ENCODE measurements at places on chromosomes 2 and 18.
A peak's percentile ranks its signal among the peaks of the same experiment; 100 is the strongest.

GRCh38 chr2:108573061-108573460 lies 38.8 kb downstream of the LIMS1 start:
- no peak for DNase-seq

GRCh38 chr2:64635976-64636911 lies 17.5 kb downstream of the SERTAD2 start:
- DNase-seq, result peak; percentile 36

GRCh38 chr2:33897741-33898140 lies 298.6 kb upstream of the FAM98A start:
- DNase-seq, result no peak

DNA sequence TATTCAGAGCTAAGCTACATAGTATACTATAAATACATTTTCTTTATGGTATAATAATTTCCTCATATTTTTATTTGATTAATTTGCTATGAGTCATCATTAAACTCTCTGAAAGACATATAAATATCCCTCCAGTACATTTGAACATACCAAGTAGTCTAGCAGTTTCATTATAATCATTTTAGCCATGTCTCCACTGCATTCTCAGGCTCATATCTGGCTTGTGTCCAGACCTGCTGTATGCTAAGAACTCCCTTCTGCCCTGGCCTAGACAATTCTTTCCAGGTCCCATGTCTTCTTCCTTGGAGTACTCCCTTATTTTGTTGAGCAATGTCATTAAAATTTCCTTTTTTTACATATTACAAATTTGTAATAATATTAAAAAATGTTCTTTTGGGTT lies 16.6 kb upstream of the DYNC1I2 start:
- no peak for DNase-seq

GRCh38 chr2:131801210-131801744 lies 273.6 kb downstream of the CCDC74A start:
- DNase-seq, result no peak

DNA sequence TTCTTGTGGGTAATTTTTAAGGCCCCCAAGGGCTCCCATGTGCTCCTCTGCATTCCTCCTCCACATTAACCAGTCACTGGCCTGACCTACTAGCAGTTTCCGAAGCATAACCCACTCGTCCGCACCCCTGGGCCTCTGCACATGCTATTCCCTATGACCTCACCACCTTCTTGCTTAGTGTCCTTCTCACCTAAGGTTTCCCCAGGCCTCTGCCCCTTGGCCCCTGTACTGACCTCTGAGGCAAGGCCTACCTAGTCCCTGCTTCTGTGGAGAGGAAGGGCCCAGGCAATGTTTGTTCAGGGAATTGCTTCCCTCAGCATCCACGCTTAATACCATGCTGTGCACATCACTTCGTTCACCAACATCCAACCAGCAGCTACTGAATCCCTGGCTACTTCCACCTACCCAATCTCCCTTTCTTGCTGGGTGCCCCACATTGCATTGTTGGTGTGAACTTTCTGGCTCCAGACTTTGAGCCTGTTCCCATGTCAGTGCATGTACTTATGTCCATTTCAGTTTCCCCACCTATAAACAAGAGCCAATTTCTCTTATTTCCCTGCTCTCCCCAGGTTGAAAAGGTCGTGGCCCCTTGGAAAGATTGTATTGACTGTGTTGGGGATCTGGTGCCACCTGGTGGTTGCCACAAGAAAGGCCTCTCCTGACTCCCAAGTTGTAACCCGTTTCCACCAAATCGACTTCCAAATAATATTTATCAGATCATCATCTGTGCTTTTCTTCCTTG lies 19.2 kb upstream of the TMEM177 start:
- peak; percentile 58 for DNase-seq

GRCh38 chr2:179677746-179678505 lies 183.5 kb downstream of the ZNF385B start:
- DNase-seq, result no peak

GRCh38 chr2:74553892-74554819 lies at the start of the genes DOK1 and LOXL3:
Gene DOK1, plus strand, starts transcription at chr2:74554720. Its CDS starts 35 bp downstream, at chr2:74554755.
Gene LOXL3, minus strand, starts transcription at chr2:74553942. Its CDS starts 1,308 bp downstream, at chr2:74552634.
- peak; percentile 92 for DNase-seq

- no peak for DNase-seq
These were observed 47.8 kb downstream of the TRAPPC12 start for GRCh38 chr2:3427272-3427671.

GRCh38 chr2:165833156-165833555 lies 39.1 kb upstream of the GALNT3 start:
- no peak for DNase-seq

GRCh38 chr2:187689372-187689771 lies 135.1 kb upstream of the TFPI start:
- DNase-seq, result no peak

DNA sequence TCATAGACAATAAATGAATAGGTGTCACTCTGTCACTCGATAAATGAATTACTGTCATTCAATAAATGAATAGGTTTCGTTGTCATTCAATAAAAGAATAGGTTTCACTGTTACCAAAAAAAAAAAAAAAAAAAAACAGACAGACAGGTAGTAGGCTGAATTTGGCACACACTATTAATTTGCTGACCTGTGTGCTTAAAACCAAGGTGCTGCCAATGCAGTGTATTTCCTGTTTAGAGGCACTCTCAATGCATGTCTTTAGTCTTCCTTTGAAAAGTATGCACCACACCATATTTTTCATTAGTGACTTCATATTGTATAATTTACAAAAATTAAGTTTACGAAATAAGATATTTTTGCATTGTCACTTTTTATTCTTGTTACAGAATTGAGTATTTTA lies 16.2 kb downstream of the ANKRD62 start:
- no peak for DNase-seq

GRCh38 chr2:142834021-142834420 lies 43.4 kb upstream of the KYNU start:
- DNase-seq, result no peak

DNA sequence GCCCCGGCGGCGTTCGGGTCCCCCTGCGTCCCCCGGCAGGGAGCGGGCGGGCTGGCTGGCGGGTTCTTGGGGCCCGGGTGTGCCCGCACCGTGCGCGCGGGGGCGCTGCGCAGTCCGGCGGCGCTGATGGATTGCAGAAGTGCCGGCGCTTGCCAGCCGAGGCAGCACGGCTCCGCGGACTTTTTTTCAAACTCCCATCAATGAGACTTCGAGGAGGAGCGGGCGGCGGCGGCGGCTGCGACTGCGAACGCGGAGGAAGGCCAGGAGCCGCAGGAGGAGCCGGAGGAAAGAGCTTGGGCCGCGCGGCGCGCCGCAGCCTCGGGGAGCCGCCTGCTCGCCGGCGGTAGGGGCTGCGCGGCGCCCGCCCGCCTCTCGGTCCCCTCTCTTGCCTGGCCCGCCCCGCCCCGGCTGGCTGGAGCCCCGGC lies at the start of gene GLI2:
GLI2 (plus strand) TSS at position 123 of the 425 bp plus-strand sequence. CDS start 61,453 bp downstream, outside the sequence.
- peak; percentile 54 for DNase-seq

DNA sequence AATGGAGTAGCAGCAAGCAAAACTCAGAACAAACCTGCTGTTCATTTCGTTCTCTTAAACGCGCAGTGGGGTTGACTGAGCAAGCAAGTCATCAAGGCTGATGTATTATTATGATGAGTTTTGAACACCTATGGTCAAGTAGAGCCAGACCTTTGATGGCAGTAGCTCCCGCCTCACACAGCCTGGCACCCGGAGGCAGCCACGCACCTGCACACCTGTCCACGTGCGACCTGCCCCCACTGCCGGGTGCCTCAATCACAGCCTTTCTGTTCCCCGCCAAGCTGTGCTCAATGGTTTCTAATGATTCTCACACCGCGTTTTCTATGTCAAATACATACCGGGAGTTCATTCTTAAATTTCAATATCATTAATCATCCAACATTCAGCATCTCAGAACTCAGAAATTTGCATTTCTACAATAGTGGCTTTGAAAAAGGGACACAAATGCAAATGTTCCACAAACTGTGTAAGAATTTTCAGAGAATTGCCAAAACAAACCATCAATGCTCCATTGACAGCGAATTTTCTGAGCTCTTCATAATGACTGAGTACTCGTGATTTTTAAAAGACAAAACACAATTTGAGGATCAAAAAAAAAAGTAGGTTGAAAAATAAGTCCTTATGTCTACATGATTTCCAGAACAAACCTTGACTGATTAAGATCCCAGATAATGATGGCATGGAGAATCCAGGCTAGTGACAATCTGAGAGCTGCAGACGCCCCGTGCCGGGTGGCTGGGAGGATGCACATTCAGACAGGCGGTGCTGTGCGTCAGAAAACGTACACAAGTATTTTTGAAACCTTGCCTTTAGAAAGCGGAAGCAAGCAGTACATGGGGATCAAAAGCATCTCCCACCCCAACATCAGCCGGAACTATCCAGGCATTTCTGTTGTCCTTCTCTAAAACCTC lies 56.6 kb downstream of the HDAC4 start:
- DNase-seq, result no peak

DNA sequence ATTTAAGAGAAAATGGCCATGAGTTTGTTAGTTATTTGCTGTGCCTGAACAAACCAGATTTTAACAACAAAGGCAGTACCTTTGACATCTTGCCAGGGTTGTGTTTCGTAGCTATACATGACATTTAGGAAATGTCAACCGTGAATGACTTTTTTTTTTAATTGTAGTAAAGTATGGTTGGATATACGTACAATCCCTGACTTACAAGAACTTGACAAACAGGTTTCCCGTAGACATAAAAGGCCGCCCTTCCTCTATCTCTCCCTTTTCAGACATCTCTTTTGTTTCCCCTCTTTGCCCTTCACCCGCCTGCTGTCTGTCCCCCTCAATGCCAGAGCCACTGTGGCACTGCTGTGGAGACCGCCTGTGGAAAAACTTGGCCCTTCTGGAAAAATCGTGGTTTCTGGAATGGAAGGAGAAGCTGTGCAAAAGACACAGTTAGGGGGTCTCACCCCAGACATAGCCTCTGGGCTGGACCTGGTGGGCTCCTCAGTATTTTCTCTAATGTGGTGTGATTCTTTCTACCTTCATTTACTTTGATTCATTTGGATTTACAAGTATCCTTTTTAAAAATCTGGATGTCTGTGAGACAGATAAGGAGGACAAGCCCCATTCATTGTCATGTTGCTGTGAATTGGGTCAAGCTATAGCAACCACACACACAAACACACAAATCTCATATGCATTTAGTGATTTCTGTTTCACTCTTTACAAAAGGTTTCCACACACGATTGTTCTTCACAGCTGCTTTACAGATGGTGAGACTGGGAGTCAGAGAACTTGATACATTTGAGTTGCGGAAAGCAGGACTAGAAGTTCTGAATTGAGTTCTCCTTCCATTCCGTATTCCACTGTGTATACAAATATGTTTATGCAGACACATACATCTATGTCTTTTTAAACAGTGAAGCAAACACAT lies 48.6 kb downstream of the SPATS2L start:
- DNase-seq, result no peak

DNA sequence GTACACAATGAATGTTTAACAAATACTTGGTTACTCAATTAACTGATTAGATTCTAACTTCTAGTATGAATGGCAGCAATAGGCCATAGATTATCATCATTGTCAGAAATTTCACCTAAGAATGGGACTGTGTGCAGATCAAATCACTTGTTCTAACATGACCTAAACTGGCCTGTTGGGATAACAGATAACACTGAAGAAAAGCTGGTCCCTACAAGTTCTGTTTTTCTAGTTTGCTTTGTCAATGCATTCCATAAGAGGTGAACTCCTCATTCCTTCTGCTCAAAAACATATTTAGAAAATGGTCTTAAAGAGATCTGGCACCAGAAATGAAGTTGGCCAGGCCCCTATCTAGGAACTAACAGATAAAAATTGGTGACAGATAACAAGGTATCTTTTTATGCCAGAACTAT lies 175.4 kb downstream of the THADA start:
- no peak for DNase-seq

DNA sequence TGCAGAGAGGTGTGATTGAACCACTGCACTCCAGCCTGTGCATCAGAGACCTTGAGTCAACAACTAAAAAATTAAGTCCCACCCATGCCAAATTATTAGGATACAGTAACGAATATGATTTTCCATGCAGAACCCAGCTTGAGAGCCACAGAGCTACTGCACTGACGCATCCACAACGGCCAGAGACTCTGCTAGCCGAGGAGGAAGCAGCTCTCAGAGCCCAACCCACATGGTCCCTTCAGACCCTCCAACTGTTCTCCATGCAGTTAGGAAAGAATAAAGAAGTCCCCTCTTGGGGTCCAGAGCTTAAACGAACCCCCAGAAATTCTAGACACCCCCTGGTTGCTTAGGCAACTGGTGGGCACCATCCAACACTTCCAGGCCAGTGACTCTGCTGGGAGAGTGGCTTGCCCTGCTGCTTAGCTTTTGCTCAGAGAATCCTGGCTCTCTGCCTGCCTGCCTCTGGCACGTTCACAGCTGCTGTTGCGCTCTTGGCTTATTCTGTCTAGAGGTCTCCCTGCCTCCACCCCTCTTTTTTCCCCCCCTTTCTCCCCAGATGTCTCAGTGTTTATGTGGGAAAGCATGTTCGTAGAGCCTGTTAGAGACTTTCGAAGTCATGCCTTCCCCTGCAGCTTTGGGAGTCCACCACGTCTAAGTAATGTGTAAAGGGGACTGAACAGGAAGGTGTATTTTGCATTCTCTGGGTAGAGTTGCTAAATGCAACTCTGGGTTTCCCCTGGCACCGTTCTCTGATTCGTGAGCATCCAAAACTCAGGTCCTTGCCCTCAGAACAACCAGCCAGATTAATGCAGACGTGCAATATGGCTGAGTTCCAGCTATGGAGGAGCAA lies 26.0 kb upstream of the SP3 start:
- DNase-seq, result no peak

DNA sequence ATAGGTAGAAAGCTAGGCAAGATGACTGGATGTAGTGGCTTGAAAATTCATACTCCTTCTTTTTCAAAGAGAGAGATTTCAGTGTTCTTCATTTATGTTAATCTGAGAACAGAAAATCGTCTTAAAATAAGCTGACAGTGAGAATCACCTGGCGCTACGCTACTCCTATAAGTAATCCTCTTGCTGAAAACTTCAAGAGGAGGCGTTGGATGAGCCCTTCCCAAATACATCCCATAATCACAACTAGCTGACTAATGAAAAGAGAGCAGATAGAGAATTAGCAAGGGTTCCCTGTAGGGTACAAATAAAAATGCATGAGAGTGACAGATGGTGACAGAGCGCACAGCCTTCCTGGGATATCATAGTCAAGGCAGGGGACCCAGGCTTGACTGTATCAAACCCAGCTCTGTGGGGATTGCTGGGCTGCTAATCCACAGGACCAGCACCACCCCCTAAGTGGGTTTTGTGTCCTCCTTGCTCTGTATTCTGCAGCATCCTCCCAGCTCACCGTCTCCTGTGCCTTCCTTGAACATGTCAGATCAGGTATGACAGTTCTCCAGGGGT lies 280.2 kb downstream of the SP3 start:
- no peak for DNase-seq

GRCh38 chr2:216348756-216349308 lies 23.5 kb downstream of the MARCHF4 start:
- peak; percentile 25 for DNase-seq

GRCh38 chr2:127674241-127675209 lies 805 bp downstream of the LIMS2 start:
- peak; percentile 38 for DNase-seq

DNA sequence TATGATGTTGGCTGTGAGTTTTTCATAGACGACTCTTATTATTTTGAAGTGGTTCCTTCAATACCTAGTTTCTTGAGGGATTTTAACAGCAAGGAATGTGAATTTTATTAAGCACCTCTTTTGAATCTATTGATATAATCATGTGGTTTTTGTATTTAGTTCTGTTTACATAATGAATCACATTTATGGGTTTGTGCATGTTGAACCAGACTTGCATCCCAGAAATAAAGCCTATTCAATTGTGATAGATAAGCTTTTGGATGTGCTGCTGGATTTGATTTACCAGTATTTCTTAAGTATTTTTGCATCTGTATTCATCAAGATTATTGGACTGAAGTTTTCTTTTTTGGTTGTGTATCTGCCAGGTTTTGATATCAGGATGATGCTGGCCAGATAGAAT lies 131.6 kb upstream of the SCN7A start:
- DNase-seq, result no peak
